ENCODE measurements at places on chromosomes 2 and 18.

- DNase-seq = no peak
Measured at GRCh38 chr18:74137920-74138538, 9.6 kb downstream of the FBXO15 start.

DNA sequence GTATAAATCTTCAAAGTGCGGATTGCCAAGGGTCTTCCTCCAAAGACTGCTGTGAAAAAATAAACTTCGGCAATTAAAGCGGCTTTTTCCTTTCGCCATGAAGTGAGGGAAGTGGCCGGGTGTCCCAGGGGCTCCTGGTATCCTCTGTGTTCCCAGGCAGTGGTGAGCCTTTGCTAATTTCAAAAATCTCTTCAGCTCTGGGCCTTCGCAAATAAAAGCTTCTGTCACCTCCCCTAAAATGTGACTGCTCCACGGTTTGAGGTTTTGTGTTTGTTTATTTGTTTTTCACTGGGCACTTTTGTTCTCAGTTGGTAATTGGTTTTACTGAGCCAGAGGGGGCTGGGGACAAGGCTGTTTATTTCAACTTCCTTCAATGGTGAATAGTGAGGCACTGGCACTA is 270.1 kb upstream of the POU3F3 start:
- DNase-seq = no peak

DNA sequence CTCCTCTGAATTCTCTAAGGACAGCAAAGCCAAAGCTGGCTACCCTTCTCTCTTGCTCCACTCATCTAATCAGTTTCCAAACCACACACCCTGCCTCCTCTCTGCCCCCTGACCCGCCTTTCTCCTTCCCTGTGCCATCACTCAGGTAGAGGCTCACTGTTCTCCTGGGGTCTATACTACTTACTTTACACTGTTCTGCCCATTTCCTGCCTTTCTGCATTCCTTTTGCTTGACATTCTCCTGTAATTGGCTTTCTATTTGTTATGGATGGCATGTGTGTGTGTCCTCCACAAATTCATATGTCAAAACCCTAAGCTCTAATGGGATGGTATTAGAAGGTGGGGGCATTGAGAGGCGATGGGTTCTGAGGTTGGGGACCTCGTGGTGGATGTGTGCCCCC is 675.2 kb upstream of the ID2 start:
- no peak for DNase-seq

DNA sequence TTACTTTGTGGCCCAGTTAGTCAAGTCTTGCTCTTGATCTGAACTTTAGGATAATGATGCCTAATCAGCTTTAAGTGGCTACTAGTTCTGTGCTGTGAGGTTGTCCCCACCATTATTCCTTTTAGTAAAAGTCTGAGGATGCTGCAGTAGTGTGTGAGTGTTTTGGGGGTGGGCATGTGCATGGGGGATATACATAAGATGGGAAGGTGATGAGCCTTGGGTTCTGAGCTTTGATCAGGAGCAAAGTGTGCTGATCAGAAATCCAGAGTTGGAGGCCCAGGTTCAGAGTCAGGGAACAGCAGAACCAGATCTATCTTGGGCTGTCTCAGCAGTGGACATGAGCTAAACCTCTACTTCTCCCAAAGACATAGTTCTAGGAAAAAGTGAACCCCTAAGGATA is 66.8 kb downstream of the POLE4 start:
- no peak for DNase-seq

- DNase-seq = peak; percentile 81
Measured at GRCh38 chr2:173652767-173653431, 298.2 kb downstream of the CDCA7 start.

GRCh38 chr2:58731488-58731869 is 490.4 kb upstream of the FANCL start:
- DNase-seq = no peak

GRCh38 chr2:185757356-185757755 is 18.8 kb downstream of the FSIP2 start:
- DNase-seq = no peak

DNA sequence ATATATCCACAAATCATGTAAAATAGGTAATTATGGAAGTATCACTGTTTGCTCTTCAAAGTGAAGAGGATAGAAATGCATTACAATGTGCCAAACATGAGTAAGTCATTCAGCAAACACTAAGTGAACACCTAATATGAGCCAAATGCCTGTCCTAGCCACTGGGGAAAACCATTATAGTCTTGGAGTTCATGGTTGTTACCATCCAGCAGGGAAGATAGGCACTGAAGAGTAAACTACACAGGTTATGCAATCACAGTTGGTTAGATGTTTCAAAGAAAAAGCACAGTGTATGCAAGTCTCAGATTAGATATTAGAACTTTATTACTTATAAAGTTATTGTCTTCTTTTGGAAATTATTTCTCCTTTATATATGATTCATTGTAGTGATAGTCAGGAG is 3.9 kb upstream of the SERPINB2 start:
- no peak for DNase-seq

- no peak for DNase-seq
Measured at GRCh38 chr2:202270487-202270886, 4.9 kb downstream of the NOP58 start.

DNA sequence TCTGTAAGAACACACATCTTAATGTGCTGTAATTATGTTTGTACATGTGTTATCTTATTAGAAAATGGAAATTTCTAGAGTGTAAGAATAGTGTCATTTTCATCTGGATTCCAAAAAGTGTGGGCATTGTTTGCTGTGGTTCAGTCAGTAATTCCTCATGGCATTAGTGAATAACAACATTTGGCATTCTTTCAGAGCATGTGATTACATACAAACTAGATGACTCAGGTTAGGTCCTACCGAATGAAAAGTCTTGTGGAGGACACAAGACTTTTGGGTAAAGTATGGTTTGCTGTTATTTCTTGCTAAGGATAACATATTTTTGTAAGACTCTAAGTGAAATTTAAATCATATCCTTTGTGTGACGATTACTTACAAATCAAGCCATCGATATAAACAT is 593.1 kb upstream of the NRXN1 start:
- peak; percentile 34 for DNase-seq

DNA sequence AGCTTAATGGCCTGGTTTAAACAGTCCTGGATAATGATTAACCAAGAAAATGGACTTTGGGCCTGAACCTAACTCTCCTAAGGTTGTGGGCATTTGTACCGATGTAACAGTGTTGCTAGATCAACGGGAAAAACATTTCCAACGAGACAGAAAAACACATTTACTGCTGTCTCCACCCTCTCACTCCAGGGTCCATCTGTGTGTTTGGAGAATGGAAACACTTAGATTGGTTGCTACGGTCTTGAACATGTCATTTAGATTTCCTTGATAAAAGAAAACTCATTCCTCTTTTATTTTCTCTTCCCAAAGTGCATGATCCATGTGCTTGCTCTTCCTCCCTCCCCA is 88.0 kb downstream of the SOCS6 start:
- no peak for DNase-seq

DNA sequence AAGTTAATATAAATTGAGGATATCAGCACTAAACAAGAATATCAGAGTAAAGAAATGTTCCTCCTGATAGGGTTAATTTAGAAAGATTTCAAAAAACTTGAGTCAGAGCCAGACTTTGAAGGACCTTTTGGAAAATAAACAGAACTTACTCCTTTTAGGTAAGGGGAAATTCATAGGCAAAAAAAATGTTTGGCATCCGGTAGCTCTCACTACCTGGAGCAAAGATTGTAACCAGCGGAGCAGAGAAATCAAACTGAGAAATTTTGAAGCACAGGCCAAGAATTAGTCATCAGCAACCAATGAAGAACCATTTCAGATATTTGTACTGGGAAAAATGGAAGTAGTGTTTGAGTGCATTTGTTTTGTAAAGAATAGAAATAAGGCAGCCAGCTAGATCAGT is 113.0 kb downstream of the ICA1L start:
- no peak for DNase-seq

- DNase-seq = peak; percentile 73
Measured at GRCh38 chr18:46073474-46074331, 1.6 kb upstream of the PSTPIP2 start.

DNA sequence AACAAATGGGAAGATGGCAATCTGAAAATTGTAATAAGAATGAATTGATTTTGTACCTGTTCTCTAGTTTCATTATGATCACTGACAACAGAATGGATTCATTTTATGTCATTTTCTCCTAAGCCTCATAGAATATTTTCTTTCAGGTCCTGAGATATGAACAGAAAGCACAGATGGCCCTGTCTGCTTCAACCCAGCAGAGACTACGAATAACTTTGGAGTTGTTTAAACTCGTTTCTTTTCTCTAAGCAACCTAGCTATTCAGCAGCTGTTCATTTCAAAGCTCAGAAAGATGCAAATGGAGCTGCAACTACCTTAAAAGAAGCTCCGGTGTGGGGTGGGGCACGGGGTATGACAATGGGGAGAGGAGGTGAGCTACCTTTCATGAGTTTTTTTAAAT is 124.9 kb downstream of the ALK start:
- DNase-seq = no peak

DNA sequence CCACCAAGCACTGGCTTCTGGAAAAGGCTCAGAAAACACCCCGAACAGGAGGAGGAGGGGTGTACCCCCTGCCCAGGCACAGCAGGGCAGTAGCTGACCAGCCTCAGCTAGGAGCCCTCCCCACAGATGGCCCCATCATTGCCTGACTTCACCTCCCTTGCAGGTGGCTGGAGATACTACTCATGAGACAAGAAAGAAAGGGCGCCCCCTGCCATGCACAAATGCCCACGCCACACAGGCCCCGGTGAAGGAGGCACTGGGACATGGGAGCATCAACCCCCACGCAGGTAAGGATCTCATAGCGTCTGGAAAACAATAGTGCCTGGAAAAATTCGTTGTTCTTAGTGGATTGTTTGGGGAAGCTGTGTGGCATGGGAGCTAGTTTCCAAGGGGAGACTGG is 240.6 kb downstream of the TFCP2L1 start:
- DNase-seq = no peak

GRCh38 chr18:58633874-58634273 is 5.0 kb upstream of the ALPK2 start:
- DNase-seq = no peak

DNA sequence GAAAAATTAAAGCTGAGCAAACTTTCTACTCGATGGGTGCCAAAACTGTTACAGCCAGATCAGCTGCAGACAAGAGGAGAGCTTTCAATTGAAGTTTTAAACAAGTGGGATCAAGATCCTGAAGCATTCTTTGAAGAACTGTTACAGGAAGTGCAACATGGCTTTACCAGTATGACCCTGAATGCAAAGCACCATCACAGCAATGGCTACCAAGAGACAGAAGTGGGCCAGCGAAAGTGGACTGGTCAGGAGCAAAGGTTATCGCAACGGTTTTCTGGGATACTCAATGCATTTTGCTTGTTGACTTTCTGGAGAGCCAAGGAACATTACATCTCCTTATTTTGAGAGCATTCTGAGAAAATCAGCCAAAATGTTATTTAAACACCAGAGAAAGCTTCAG is 9.1 kb upstream of the SERPINB5 start:
- DNase-seq = no peak

GRCh38 chr2:75018162-75018561 is 59.7 kb downstream of the POLE4 start:
- DNase-seq = no peak

GRCh38 chr2:10905006-10905861 is 6.5 kb upstream of the KCNF1 start:
- no peak for DNase-seq

GRCh38 chr2:39663187-39663930 is 2.4 kb upstream of the TMEM178A start:
- DNase-seq = no peak

GRCh38 chr2:168278424-168278888 is 31.1 kb upstream of the STK39 start:
- no peak for DNase-seq

- DNase-seq = no peak
Measured at GRCh38 chr2:209523041-209523740, 99.3 kb downstream of the MAP2 start.

DNA sequence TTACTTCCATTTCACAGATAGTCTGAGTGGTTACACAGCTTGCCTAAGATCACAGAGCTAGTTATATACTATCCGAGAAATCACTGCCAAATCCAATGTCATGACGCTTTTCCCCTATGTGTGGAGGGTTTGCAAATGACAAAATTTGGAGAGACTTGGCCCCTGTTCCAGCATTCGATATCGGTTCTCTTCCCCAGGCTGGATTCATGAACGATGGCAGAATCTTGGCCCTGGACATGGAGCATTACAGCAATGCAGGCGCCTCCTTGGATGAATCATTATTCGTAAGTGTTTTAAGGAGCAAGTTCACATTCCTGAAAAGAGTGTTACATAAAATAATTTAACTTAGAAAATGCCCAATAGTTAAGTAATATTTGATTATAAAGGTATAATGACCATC is 55.1 kb downstream of the AOX1 start:
- no peak for DNase-seq

DNA sequence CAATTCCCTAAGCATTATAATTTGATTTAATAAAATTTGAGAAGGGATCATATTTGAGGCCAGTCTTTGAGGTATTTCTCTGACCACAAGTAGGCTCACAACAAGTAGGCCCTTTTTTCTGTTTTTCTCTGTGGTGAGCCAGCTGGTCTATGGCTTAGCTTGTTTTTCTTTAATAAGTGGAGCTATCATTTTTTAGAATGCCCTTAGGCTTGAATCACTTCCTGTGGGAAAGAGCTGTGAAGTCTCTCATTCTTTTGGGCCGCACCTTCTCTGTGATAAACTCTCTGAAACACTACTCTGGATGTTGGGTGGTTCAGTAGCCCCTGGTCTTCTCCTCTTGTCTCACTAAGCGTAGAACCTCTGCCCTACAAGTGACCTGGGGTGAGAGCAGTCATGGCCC is 235.9 kb downstream of the SUCLG1 start:
- peak; percentile 3 for DNase-seq

DNA sequence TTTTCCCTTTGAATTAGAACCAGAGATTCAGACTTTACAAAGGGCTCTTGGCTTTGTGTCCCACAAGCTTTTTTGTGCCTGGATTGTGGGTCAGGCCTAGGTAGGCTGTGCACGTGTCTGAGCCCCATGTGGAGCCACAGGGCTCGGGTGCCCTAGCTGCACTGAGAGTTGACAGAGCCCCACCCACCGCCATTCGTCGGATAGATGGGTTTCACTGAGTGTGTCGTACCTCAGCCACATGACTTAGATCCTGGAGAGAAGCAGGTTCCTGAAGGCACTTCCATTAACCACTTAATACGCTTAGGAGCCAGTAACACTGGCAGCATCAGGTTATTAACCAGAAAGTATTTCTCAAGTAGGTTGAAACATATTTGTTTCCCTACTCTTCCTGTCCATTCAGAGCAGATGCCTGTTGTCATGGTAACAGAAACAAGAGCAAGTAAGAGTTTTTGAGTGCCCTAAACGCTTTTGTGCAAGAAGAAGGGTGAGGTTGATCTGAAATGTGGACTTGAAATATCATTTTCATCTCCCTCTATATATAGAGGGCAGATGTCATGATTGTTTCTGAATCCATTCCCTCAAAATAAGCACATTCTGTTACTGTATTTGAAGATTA is 30.0 kb downstream of the ADCYAP1 start:
- no peak for DNase-seq

GRCh38 chr2:238338710-238339394 is 18.5 kb downstream of the TRAF3IP1 start:
- DNase-seq = no peak

GRCh38 chr2:224278531-224278930 is 123.4 kb downstream of the FAM124B start:
- DNase-seq = peak; percentile 47
